Iris pigment epithelial cell (primary cell): ENCODE measurements at places on chromosomes 1 and 21.

- peak; percentile 58 for DNase-seq
These were observed 10.9 kb downstream of the IRF2BP2 start for GRCh38 chr1:234598974-234599616.

- no peak for DNase-seq
These were observed 115.3 kb downstream of the PLA2G4A start for GRCh38 chr1:186943891-186944686.

GRCh38 chr1:24683713-24684162 is 40.6 kb downstream of the SRRM1 start:
- peak; percentile 97 for DNase-seq

- DNase-seq = peak; percentile 85
These were observed 102.0 kb upstream of the ARHGEF16 start for GRCh38 chr1:3352299-3352951.

- no peak for DNase-seq
These were observed 64.0 kb downstream of the SAMSN1 start for GRCh38 chr21:14482165-14482564.

DNA sequence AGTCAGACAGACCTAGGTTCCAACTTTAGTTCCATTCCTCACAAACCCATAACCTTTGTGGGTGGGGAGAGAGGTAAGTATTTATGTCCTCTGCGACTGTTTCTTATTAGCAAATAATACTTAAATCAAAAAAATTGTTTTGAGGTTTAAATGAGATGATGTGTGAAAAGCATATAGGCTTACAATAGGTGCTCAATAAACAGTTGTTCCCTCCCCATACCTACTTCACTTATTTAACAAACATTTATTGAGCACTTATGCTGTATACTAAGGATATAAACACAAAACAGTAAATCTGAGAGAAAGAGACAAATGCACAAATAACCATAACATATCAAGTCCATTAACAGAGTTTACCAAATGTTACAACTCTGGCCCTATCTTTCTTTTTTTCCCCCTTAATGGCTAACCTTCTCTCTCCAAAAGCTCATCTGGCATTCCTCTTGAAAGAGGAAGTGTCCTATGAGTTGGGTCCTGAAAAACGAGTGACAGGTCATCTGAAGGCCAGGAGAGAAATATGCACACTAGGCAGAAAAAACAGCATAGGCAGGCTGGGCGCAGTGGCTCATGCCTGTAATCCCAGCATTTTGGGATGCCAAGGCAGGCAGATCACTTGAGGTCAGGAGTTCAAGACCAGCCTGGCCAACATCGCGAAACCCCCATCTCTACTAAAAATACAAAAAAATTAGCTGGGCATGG is 10.3 kb downstream of the PIGM start:
- no peak for DNase-seq

DNA sequence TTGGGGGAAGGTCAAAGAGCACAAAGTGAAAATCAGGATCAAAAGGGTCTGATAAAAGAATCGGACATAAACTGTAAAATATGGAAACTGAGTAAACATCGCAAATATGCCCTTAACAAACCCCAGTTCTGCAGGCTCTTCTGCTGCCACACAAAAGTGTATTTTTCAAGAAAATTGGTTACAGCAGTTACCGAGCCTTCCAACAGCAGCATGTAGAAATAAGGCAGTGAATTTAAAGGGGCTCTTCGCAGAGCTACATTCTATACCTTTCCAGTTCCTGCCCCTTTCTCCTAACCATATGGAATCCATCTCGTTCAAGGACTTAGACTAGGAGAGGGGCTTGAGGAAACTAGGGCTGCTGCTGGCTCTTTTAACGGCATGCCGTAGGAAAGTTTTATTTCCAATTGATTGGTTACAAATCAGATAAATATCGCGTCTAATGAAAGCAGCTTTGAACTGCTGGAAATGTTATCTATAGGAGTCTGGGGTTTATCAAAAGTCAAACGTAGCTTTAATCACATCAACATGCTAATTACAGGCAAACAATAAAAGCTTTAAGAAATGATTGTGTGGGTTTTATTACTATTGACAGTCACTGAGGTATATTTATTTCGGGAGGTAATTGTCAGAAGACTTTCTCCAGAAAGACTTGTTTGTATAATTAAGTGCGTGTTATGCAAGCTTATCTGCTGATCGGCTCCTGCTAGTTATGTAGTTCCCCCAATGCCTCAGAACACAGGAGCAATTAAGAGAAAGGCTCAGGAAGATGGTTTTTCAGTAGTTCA is 59.1 kb downstream of the GORAB start:
- DNase-seq = no peak

GRCh38 chr1:235865565-235866204 is 1.0 kb downstream of the LYST start:
- no peak for DNase-seq

- no peak for DNase-seq
These were observed 22.7 kb upstream of the MX1 start for GRCh38 chr21:41403331-41403730.

GRCh38 chr1:156704930-156705320 is 458 bp downstream of the CRABP2 start:
- DNase-seq = peak; percentile 62

DNA sequence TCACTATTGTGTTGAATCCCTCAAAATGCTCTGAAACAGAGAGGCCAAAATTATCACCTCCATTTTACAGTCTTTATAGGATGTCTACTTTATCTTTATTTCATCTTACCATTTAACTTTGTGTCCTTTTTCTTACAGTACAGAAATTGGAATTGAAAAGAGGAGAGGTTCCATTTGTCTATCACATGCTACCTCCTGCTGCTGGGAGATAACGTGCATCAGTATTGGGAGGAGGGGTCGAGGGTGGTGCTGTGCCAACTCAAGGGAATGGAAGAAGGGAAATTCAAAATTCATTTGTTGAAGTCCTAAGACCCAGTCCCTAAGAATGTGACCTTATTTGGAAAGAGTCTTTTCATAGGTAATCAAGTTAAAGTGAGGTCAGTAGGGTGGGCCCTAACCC is 85.3 kb downstream of the HHIPL2 start:
- no peak for DNase-seq

DNA sequence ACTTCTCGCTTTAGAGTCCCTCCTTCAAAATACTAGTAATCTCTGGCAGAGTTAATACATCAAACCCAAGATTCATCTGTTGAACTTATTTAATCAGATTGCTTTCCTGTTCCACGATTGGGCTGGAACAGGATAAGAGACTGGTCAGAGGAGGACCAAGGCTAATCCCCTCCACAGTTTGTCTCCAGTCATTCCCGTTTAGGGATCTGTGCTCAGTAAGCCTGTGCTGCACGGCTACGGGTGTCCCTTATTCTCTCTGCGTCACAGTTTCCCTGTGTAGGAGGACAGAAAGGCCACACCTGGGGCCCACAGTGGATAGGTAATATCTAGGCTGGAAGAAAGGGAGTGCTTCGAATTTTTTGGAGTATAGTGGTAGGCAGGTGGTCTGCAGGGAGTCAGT is 16.5 kb upstream of the NUAK2 start:
- DNase-seq = no peak

- DNase-seq = no peak
These were observed 158.4 kb downstream of the TRABD2B start for GRCh38 chr1:47838562-47839432.

GRCh38 chr1:24167008-24167407 is 20.1 kb downstream of the IFNLR1 start:
- DNase-seq = no peak

GRCh38 chr1:157404063-157404501 is 148.2 kb downstream of the FCRL5 start:
- DNase-seq = no peak

- DNase-seq = peak; percentile 57
These were observed 26.8 kb downstream of the PTTG1IP start for GRCh38 chr21:44846485-44847260.

GRCh38 chr1:43074244-43074643 is 97.8 kb downstream of the EBNA1BP2 start:
- DNase-seq = no peak

GRCh38 chr1:53145619-53145941 is 3.1 kb upstream of the SLC1A7 start:
- DNase-seq = no peak

- peak; percentile 23 for DNase-seq
These were observed 7.5 kb upstream of the FOXO6 start for GRCh38 chr1:41353744-41354143.

GRCh38 chr1:171835891-171836290 is 5.4 kb upstream of the DNM3 start:
- DNase-seq = no peak

DNA sequence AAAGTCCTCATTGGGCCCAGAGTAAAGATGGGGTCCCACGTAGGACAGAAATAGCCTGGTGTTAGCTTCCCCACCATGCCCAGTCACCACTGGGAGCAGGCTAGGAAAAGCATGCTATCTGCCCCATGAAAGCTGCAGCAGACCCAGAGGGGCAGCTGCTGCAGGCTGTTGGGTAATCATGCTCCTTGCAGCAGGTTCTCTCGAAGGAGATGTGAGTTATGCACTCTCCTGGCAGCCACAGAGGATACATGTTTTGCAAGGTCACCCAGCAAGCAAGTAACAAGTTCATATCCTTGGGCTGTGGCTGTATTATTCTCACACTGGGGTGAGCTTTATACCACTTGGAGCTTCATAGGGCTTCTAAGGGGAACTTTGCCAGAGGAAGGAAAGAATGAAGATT is 9.1 kb upstream of the HEYL start:
- peak; percentile 53 for DNase-seq

DNA sequence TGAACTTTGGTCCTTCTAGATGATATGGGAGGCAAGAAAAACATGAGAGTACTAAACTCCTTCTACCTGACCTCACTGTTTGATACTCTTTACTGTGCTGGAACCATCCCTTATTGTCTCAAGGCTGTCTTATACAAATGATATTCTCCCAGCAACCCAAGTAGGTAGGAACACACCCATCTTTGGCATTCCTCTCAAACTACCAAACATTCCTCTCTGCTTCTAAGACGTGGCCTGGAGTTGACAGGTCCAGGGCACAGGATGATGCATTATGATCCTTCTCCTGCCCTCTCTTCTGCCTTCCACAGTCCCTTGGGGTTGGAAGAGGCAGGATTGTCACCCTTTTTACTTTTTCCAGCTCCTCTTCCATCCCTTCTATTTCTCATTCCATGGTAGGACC is 90.5 kb downstream of the SPATA17 start:
- no peak for DNase-seq

GRCh38 chr1:103489935-103490334 is 35.6 kb upstream of the RNPC3 start:
- DNase-seq = peak; percentile 80

DNA sequence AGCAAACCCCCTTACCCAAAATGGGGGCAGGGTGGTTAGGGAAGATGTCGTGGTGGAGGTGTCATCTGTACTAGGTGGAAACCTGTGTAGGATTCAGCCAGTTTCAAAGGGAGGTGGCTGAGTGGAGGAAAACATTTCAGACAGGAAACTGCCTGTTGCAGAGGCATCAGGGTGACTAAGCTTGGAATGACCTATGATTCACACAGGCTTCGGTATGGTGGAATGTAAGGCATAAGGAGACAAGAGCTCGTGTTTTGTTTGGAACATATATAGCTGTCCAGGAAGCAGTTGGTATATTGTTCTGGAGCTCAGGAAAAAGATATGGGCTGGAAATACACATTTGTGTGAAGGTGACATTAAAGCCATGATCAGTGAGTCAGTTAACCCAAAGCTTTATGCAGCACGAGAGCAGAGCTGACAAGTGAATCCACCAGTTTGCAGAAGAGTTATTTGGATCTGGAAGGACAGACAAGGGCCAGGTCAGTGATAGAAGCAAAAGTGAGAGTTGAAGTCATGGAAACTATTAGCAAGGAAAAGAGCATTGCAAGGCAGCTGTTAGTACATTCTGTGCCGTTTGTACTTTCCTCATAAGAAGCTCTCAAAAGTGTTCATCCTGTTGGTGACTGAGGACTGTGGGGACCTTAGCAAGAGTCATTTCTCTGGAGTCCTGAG is 12.2 kb downstream of the UTP25 start:
- DNase-seq = peak; percentile 97

DNA sequence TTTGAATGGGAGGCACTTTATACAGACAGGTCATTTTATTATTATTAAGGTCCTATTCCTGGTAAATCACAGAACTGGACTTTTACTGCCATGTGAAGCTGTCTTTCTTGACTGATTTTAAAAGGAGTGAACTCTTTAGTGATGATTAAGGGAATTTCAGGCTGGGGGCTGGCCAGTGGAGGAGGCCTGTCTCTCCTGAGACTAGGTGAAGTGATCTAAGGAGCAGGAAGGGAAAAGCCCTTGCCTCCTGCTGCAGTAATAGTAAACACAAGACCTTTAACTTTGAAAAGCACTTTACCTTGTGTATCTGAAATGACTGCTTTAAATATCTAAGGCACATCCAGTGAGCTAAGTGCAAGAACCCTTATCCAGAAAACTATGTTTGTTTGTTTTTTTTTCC is 118.0 kb upstream of the SPAG17 start:
- DNase-seq = no peak

DNA sequence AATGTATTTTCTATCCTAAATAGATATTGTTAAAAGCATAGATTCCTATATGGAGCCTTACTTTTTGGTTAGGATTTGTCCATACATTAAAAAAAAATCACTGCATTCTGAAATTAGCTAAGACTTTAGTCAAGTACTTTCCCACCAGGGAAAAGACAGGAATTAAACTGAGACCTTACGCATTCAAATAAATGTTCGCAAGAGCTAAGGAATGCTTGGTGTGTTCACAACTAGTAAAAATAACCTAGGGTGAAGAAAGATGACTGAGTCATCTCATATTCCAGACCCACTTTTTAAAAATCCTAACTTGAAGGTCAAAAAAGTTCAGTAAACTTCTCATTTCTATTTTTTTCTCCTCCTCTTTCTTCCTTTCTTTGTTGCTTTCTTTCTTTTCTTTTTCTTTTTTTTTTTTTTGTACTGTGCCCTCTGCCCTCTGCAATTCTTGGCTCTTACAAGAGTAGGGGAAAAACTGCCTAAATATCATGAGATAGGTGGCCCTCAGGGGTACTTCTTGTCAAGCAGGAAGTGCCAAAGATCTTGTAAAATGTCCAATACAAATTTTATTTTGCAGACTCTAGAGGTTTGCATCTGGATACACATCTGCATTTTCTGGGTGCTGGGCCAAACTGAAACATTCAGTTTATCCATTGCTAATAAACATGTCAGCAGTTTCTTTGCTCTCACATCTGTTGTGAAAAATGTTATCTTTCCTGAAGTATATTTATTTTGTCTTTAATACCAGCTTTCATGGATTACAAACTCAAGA is 121.4 kb upstream of the GORAB start:
- peak; percentile 36 for DNase-seq

GRCh38 chr1:186897008-186897407 is 68.3 kb downstream of the PLA2G4A start:
- DNase-seq = no peak
